Daoy (cell line): ENCODE measurements at places on chromosomes 6 and 20.

DNA sequence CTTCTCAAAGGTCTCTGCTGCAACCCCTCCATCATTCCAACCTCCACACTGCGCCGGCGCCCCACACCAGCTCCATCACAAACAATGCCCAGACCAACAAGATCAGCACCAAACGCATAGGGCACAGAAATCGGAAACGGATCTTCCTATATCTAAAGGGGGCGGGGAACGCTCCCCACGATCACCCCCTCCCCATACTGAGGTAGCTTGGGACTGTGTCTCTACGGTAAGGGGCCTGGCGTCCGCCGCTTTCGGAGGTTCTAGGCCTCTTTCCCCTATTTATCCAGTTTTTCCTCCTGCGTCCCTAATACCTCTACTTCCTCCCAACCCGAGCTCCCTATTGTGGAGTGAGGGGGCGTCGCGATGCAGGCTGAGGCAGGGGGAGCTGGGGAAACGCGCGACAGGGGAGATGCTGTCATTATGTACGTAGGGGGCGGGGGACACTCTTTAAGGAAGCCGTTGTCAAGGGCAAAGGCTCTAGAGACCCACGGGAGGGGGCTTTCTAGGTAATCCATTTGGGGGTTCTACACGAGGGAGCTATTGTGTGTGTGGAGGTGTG, 909 bp downstream of the DNAAF9 start:
- DNase-seq: peak; percentile 30

DNA sequence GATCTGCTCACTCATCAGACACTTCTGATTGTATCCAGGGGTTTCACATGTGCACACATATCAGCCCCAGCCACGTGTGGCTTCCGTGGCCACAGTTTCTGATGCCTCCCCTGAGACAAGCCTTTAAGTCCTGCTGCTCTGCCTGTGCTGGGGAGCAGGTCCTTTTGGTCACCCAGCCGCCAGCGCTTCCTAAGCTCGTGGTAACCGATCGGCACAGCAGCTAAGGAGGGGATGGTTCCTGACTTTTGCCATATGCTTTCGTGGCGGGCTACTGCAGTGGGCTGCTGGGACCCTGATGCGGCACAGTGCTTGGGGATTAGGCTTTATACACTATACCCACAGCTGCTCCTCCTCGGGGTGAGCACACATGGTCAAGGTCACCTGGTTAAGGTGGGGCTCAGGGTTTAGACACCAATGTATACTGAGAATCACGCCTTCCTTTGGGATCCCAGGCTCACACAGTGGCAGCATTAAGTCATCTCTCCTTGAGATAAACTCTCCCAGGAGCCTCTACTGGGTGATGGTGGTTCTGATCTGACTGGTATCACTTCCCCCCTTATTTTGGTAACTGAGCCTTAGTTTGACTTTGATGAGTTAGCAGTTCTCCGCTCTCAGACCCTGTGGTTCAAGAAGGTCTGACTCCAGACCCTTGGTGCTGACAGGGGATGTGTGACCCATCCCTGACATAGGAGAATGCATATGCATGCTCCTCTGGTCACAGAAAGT, 85.9 kb upstream of the KCNG1 start:
- DNase-seq: no peak

- DNase-seq: no peak
Measured at GRCh38 chr6:112308476-112308875, 38.7 kb upstream of the RFPL4B start.

- DNase-seq: no peak
Measured at GRCh38 chr6:6176586-6177228, 143.8 kb downstream of the F13A1 start.

- DNase-seq: no peak
Measured at GRCh38 chr20:33790566-33790965, 20.6 kb upstream of the CHMP4B start.

- DNase-seq: no peak
Measured at GRCh38 chr6:110882824-110883554, 8.4 kb downstream of the AMD1 start.

GRCh38 chr20:36541227-36541767, at the start of gene MYL9:
TSS of gene MYL9 (plus strand) at chr20:36541519. CDS start at chr20:36544885, 3,366 bp downstream.
- peak; percentile 69 for DNase-seq

- DNase-seq: no peak
Measured at GRCh38 chr6:114862819-114863218, 520.0 kb upstream of the HS3ST5 start.

DNA sequence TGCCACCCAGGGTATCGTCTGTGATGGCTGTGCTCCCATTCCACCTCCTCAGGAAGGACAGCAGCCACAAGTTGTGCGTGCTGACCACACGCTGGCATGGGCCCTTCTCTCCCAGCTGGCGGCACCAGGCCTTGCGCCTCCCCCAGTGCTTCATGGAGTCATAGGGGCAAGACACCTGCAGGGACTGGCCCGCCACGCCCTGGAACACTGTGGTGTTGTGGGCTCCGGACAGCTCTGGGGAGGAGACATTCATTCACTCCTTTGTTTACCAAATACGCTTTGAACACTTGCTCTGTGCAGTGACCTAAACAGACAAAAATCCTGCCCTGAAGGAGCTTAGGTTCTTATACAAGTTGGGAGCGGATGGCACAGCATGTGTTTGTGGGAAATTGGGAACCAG, 1.5 kb downstream of the TREM2 start:
- no peak for DNase-seq

GRCh38 chr6:28408076-28408802, 8.7 kb upstream of the ZSCAN12 start:
- no peak for DNase-seq
